Naive thymus-derived CD4-positive, alpha-beta T cell (primary cell): ENCODE measurements at places on chromosomes 13 and 19.

DNA sequence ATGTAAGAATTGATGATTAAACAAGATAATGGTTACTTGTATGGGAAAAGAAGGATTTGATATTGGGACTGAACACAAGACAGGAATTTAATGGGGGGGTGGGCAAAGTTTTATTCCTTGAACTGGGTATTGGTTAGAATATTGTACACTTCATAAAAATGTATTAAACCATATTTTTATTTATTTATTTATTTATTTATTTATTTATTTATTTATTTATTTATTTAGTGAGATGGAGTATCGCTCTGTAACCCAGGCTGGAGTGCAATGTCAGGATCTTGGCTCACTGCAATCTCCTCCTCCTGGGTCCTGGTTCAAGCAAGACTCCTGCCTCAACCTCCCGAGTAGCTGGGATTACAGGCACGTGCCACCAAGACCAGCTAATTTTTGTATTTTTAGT is 287.1 kb upstream of the SLITRK5 start:
- no peak for DNase-seq

GRCh38 chr13:100810481-100810880 is 135.9 kb upstream of the TMTC4 start:
- no peak for DNase-seq

GRCh38 chr19:14450168-14450874 is 17.2 kb downstream of the PKN1 start:
- DNase-seq, result peak; percentile 44

DNA sequence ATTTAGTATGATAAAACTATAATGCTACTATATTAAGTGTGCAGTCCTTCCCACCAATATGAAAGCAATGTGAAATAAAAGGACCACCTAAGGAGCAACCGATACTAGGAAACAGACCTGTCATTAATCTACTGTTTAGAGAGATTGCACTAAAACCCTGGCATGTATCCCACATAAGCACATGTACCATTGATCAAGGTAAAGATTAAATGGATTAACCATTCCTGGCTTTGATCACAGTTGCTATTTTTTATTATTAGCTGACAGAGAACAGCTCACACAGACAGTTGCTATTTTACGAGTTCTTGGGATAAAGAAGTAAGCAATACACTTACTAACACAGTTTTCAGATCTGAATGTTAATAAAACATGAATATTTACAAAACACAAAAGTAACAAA is 57.7 kb upstream of the ZDHHC20 start:
- DNase-seq, result no peak

GRCh38 chr19:1240925-1241324 is 626 bp upstream of the ATP5F1D start:
- no peak for DNase-seq

DNA sequence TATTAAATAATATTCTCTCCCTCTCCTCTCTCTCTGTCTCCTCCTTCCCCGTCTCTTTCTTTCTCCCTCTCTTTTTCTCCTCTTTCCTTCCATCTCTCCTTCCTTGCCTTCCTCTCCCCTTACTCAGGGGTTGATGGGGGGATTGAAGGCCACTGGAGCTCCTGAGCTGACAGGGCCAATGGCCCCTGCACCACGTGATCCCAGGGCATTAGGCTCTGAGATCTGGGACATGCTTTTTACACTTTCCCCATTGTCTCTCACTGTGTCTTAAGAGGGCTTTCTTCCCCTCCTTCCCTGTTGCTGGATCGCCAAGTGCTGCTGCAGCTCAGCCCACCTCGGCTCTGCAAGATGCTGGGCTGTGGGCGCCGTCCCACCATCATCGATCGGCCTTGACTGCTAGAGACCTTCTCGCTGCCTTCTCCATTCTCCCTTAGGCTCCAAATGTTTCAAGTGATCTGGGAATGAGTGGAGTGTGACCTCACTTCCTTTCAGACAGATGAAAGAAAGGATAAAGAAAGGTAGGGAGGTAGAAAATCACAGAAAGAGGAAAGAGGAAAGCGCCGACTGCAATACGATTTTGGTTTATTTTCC is 42.2 kb downstream of the COL4A1 start:
- no peak for DNase-seq

GRCh38 chr19:48614436-48615230 is at the start of gene FAM83E:
FAM83E (minus strand) TSS chr19:48615076; CDS start chr19:48613372, 1,704 bp downstream.
- DNase-seq, result no peak

DNA sequence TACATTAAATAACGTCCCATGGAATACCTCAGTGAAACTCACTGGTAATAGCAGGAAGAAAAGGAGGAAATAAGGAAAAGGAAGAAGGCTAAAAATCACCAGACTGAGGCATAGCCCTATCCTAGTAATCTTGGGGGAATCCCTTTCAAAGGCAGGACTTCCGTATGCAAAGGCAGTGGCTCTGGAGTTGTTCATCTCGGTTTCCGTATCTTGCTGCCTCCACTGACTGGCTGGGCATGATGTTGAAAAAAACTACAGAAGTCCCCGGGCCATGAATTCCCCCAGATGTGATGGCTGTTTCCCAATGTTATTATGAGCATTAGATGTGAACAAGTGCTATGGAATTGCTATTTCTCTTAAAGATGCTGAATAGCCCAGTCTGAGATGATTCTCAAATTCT is 5.5 kb downstream of the FPR2 start:
- no peak for DNase-seq

DNA sequence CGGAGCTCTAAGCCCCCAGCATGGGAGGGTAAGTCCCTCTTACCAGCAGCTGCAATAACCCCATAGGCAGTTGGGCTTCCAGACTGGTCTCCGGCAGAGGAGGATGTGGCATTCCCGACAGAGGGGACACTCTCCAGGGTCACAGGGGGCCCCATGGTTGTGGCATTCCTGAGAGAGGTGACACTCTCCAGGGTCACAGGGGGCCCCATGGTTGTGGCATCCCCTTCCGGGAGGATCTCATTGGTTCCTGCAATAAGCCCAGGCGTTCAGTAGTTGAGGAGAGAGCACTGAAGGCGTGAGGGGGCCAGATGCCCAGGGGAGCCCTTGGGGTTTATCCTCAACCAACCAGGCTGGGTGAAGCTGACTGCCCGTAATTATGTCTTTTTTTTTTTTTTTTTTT is 5.4 kb downstream of the CD320 start:
- no peak for DNase-seq

DNA sequence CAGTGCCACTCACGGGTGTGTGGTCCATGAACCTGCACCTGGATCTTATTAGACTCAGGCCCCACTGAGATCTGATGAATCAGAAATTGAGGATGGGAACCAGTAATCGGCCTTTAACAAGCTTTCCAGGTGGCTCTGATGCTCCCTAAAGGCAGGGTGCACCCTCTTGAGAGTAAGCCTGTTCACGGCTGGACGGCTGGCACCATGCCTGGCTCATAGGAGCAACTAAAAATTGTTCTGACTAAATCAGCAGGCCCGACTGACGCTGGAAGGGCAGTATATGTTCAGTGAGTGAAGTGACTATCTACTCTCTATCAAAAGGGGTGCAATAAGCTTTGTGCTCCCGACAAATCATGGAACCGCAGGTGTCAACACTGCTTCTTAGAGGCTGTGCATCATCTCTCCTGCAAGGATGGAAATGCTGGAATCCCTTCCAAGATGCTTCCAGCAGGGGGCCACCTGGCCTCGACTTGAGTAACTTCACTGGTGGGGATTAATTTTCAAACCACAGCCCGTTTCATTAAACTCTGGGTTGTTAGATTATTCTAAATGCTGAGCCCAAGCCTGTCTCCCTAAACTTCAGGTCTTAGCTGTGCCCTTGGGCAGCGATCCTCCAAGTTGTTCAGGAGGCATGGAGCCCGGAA is 28.4 kb downstream of the TMTC4 start:
- no peak for DNase-seq

DNA sequence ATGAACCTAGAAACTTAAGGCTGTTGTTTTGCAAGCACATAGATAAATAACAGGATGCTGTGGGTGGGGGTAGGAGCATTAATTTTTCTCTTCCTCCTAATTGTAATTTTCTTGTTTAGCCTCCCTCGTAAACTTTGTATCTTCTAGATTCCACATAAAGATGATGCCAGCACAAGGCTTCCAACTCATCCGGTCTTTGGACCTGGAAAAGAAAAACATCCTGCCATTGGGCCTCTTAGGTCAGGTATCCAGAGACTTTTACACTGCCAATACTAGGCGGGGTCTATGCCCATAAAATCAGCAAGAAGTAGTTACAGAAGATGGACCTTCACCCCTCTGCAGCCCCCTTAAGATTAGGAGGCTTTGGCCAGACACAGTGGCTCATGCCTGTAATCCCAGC is 35.4 kb upstream of the KPNA3 start:
- no peak for DNase-seq

- DNase-seq, result no peak
Observed at GRCh38 chr13:27534981-27535380, 84.6 kb upstream of the MTIF3 start.

DNA sequence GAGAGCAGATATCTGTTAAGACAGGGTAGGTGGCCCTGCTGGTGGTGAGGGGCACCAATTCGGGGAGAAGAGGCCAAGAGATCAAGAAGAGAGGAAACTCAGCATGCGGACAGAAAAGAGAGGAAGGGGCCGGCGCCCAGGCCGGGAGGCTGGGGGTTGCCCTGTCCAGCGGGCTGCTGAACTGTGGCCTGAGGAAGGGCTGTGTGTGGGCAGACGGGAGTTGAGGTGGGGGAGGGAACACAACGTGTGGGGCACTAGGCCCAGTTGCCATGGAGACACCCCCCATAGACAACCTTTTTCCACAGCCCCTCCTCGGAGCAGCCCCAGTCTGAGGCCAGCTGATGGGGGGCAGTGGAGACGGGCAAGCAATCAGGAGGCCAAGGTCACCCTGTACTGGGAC is 2.5 kb upstream of the CACNG8 start:
- DNase-seq, result no peak

DNA sequence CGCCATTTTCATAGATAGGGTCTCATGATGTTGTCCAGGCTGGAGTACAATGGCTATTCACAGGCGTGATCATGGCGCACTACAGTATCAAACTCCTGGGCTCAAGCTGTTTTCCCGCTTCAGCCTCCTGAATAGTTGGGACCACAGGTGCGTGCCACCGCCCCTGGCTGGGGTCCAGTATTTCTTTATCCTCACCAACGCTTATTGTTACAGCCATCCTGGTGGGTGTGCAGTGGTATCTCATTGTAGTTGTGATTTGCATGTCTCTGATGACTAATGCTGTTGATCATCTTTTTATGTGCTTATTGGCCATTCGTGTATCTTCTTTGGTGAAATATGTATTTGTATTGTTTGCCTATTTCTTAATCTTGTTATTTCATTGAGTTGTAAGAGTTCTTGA is 49.0 kb downstream of the SIPA1L3 start:
- no peak for DNase-seq

- no peak for DNase-seq
Observed at GRCh38 chr13:87302931-87303330, 368.2 kb upstream of the SLITRK5 start.

DNA sequence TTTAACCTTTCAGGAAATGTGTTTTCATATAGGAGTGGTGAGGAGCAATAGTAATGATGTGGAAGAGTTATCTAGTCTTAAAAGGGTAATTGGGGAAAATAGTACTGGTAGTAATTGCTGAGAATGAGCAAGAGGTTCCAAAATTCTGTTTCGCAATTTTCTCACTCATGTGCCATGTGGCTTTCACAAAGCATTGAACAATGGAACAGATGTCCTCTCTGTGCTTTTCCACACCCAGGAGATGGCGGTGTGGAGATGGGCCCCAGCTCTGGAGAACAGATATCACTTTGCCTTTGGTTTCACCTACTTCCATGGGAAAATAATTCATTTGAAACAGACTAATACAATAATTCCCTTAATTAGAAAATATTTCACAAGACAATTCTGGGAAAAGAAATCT is 170.0 kb upstream of the SLC10A2 start:
- DNase-seq, result no peak

DNA sequence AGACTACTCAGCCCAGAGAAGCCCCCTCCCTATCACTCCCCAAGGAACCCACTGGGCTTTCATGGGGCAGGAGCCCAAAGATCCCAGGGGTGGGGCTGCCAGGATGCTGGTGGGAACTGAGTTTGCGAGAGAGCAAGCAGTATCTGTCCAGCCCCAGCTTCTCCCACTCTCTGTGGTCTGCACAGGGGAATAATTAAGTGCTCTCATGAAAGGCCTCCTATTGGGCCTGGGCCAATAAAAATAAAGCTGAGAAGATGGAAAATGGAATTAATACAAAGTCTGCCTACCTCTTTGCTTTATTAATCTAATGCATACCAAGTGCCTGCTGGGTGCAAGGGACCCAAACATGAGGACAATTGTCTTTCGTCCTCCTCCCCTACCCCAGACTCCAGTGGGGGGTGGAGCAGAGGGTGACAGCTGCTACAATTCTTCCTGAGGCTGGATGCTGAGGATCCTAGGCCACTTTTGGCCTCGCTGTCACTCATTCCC is 5.4 kb downstream of the DDX39A start:
- DNase-seq, result no peak

DNA sequence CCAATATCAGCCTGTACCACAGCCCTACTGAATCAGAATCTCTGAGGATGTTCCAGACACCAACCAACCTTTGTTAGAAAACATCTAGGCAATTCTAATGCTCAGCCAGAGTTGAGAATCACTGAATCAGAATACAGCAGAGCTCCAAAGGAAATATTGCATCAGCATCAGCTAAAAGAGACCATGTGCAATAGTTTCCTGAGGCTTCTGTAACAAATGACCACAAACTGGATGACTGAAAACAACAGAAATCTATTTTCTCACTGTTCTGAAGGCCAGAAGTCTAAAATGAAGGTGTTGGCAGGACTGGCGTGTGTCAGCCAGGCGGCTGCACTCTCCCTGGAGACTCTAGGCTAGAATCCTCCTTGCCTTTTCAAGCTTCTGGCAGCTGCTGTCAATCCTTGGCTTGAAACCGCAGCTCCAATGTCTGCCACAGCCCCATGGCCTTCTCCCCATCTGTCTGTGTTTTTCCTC is 1.2 kb upstream of the DCT start:
- DNase-seq, result no peak
